A549 treated with AZD2906 at 1 μM for 4 hours (cell line): ENCODE measurements at places on chromosomes 3 and 15. TPM values are rescaled to one million over a fixed set of nuclear protein-coding genes. Genes with fewer than 3 reads are reported as not detected.

Gene MYZAP
- 1.3 to 1.5 TPM (median 1.4 TPM) in 5 replicates for total RNA-seq

Gene TOPBP1
- 19.8 to 29.1 TPM (median 22.6 TPM) in 5 replicates for total RNA-seq

Gene MITF
- total RNA-seq = 5.3 to 7.2 TPM (median 6.6 TPM) in 5 replicates

Gene CHRFAM7A
- 4.4 to 7.5 TPM (median 6.5 TPM) in 5 replicates for total RNA-seq

Gene SYNPR
- total RNA-seq = not detected in 5 replicates
